NCI-H2081 treated with DMSO at 0.1 percent for 48 hours (cell line): ENCODE measurements at places on chromosomes 13 and 19.

DNA sequence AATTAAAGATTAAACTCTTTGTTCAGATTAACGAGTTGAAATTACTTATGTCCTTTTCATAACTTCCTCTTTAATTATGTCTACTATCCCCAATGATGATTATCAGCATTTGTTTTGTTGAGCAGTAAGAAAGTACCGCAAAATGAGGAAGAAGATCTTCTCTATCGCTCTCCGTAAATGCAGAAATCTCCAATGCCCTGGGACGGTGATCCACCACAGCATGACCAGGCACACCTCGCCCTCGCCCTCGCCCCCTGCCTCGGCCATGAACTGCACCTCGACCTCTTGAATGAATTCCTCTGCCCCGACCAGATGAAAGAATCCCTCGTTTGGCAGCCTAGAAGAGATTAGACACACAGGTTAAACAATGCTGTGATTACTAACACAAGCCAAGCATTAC, 69.1 kb downstream of the RBM26 start:
- DNase-seq = no peak

GRCh38 chr13:42355092-42355485, 83.1 kb downstream of the AKAP11 start:
- DNase-seq = no peak

GRCh38 chr19:4032436-4032835, 24.9 kb downstream of the PIAS4 start:
- DNase-seq = no peak

- no peak for DNase-seq
These were observed 17.7 kb downstream of the LIPE start for GRCh38 chr19:42409477-42409876.

- DNase-seq = no peak
These were observed 327.5 kb upstream of the DACH1 start for GRCh38 chr13:72194523-72194922.

DNA sequence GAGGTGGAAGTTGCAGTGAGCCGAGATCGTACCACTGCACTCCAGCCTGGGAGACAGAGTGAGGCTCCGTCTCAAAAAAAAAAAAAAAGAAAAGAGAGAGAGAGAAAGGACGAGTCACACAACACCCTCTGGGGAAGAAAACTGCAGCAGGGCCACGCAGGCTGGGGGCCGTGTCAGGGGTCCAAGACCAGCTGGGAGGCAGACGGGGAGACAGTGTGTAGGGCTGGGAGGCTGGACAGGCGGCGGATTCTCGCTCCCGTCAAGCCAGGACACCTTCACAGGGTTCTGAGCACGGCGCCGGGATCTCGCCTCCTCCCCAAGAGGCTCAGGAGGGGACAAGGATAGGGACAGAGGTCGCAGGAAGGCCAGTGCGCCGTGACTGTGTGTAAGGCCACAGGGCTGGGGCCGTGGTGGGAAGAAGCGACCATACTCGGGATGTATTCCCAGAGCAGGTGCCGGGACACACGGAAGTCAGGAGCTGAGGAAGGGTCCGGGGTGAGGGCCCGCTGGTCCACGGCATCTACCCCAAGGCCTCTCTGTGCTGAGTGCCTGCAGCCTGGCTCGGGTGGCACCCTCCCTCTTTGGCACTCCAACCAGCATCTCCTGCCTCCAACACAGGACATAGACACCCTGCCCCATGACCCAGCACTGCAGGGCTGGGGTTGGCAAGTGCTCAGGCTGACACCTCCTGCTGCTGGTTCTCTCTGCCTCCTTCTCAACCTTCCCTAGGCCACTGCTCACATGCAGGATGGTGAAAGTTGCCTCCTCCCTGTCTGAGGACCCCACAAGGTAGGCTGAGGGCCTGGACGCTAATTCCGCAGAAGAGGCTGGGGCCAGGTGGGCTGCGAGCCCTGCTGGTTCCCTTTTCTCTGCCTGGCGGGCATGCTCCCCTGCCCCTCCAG, 21.2 kb downstream of the ZNF787 start:
- no peak for DNase-seq

GRCh38 chr13:60169239-60170031, 5.7 kb upstream of the DIAPH3 start:
- DNase-seq = no peak

DNA sequence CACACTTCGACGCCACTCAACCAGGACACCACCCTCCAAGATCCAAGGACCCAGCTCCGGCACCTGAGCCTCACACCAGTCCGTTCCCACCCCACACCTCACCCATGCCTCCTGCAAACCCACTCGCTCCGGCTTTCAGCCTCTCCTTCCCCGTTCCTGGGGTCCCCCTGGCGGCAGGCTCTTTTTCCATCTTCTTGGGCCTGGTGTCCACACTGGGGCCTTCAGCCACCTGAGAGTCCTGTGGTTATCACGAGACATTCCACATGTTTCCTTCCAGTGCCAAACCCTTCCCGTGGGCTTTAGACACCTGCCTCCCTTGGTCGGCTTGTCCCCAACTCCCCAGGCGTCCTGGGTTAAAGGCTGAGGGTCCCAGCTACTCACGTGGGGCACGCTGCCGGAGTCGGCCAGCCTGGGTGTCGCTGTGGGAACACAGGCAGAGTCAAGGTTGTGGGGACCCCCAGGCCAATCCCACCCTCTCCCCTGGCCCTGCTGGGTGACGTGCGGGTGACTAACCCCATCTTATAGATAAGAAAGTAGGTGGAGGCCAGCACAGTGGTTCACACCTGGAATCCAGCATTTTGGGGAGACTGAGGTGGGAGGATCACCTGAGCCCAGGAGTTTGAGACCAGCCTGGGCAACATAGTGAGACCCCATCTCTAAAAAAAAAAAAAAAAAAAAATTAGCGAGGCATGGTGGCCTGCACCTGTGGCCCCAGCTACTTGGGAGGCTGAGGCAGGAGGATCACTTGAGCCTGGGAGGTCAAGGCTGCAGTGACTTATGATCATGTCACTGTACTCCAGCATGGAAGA, 1.9 kb downstream of the JSRP1 start:
- DNase-seq = no peak

- no peak for DNase-seq
These were observed at the start of gene CD70 for GRCh38 chr19:6590827-6591319. Gene CD70, minus strand, starts transcription at chr19:6591150. Its CDS starts 148 bp downstream, at chr19:6591002.

GRCh38 chr13:50644081-50644871, 199.2 kb downstream of the DLEU7 start:
- no peak for DNase-seq

- no peak for DNase-seq
These were observed 471 bp upstream of the ERVK3-1 start for GRCh38 chr19:58304748-58305064.

GRCh38 chr19:32682317-32682716, 6.7 kb downstream of the RGS9BP start:
- DNase-seq = no peak

DNA sequence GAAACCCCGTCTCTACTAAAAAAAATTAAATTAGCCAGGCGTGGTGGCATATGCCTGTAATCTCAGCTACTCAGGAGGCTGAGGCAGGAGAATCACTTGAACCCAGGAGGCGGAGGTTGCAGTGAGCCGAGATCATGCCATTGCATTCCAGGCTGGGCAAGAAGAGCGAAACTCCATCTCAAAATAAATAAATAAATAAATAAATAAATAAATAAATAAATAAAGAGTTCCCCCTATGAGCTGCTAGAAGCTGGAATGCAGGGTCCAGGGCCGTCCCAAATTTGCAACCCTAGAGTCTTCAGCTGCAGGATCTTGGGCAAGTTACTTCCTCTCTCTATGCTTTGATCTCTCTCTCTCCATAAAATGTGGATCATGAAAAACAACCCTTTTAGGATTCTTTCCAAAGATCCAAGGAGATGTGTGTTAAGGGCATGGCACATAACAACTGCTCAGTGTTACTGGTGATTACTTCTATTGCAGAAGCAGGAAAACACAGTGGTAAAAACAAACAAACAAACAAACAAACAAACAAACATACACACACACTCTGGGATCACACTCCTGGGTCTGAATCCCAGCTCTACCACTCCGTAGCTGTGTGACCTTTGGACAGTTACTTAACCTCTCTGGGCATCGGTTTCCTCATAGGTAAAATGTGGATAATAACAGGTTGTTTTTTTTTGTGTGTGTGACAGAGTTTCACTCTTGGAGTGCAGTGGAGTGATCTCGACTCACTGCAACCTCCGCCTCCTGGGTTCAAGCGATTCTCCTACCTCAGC, 78.8 kb downstream of the CACNA1A start:
- no peak for DNase-seq

DNA sequence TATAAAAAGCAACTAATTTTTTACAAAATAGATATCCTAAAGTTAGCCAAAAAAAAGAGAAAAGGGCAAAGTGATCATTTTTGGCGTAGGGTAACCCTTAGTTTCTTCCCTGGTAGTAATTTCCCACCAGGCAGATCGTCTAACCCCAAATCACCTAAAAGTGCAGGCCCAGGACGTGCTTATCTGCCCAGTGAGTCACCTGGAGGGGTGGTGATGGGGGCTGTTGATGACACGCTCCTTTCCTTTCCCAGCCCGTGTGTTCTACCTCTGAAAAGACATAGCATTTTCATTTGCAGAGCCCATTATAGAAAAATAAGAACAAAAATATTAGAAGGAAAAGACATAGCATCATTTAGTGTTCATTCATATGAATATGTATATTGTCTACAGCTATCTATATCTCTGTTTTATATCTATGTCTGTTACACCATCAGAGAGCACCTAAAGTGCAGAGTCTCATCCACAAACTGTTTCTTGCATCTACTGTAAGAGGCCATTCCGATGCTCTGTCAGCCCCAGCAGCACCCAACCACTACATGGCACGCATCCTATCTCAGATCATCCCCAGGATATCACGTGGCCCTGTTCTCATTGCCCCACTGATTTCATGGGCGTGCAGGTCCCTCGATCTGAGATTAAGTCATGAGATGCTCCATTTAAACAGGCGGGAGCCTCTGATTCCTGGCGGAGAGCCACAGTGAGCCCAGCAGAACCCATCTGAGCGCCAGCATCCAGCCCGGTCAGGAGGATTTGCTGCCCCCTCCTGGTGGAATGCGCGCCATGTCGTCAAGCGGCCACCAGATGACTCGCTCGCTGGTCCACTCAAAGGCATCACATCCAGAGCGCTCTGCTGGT, 8.5 kb upstream of the LILRB3 start:
- DNase-seq = peak; percentile 8

GRCh38 chr13:45752510-45752909, 50.4 kb downstream of the CBY2 start:
- DNase-seq = no peak

GRCh38 chr19:30856376-30856775, 484.2 kb downstream of the ZNF536 start:
- DNase-seq = no peak

- no peak for DNase-seq
These were observed 443.9 kb downstream of the FGF9 start for GRCh38 chr13:22114630-22115311.

GRCh38 chr13:35979361-35979951, 151.7 kb downstream of the DCLK1 start:
- DNase-seq = no peak

DNA sequence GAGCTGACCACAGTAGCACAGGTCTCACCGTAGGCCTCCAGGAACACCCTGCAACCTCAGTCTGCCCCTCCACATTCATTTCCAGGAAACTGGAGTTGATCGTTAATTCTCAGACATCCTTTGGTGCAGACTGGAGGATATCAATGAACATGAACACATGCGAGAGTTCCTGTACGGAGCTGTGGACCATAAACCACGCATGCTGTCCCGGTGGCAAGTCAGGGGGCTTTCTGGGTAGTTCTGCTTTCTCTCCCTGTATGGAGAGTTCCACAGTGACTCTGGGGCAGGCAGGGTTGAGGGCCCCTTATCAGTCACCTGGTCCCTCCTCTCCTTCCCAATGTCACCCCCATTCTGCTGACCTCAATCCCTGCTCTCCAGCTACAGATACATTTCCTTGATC, 55.5 kb upstream of the URI1 start:
- DNase-seq = no peak

- DNase-seq = no peak
These were observed 11.8 kb upstream of the BTBD2 start for GRCh38 chr19:2027361-2027760.

DNA sequence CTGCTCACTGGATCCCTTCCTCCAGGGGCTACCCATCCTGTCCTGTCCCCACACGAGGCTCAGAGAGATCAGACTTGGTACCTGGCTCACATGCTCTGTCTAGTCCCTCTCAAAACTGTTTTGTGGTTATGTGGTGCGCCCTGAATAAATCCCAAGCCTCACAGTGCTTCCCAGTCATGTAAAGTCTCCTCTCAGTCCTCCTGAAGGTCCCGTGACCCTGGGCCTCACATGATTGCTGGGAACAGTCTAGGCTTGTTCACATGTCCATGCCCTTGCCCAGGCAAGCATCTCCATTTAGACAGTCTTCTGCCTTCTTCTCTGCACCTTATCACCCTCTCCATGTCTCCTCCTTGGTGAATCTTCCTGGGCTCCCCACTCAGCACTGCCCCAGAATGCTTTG, 36.0 kb upstream of the POU2F2 start:
- DNase-seq = no peak

GRCh38 chr13:113273851-113274590, 23.0 kb upstream of the LAMP1 start:
- DNase-seq = no peak

DNA sequence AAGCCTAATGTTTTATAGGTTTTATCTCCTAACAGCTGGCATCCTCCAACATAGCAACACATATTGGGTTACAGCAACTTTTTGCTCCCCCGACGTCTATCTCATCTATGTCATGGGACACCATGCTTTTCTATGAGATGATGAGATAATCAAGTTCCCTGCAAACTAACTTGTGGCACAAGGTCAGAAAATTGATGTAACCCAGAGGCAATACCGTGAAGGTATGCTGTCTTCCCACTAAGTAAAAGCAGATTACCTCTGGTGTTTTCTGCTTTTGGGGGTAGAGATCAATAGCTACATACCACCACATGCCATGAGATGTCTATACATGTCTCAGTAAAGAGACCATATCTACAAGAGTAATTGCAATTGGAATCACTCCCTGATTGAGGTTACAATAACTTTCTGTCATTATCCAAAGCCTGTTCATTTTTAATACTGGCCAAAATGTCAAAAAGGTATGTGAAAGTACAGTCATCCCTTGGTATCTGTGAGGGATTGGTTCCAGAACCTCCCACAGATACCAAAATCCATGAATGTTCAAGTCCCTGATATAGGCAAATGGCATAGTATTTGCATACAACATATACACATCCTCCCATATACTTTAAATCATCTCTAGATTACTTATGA, 131.3 kb downstream of the CYSLTR2 start:
- no peak for DNase-seq

DNA sequence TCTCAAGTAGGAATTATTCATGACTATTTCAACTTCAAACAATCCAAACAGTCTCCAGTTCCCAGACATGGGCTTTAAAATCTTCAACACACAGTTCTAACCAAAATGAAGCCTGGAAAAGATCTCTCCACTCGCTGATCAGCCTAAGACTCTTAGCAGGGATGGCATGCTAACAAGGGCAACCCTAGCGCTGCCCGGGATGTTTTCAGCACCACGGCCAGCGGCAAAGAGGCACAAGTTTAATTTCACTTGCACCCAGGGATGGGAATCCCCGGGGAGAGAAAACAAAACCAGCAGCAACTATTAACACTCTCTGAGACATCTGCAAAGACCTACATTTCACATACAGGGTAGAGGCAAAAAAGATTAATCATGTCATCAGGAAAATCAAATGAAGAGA, 43.0 kb downstream of the CACNA1A start:
- DNase-seq = no peak

- DNase-seq = no peak
These were observed 124.8 kb upstream of the KLF12 start for GRCh38 chr13:74258961-74259360.

GRCh38 chr19:50204081-50204428, 633 bp downstream of the MYH14 start:
- DNase-seq = no peak

GRCh38 chr13:110150384-110151101, 156.4 kb downstream of the COL4A1 start:
- no peak for DNase-seq

GRCh38 chr13:23059173-23059572, 121.6 kb upstream of the SGCG start:
- no peak for DNase-seq
